Pericardium fibroblast (primary cell): ENCODE measurements at places on chromosomes 5 and 9. TPM values are rescaled to one million over a fixed set of nuclear protein-coding genes. Genes with fewer than 3 reads are reported as not detected.

PCDHGC5 gene
- 0.43 and 0.58 TPM in 2 replicates for total RNA-seq

IFNA14 gene
- not detected in 2 replicates for total RNA-seq

ELAVL2 gene
- total RNA-seq: 0.77 TPM in 1 of 2 replicates, not detected in the other

DBH gene
- not detected in 2 replicates for total RNA-seq

F2R gene
- 64.1 and 74.9 TPM in 2 replicates for total RNA-seq

TOR4A gene
- 4.6 and 15.5 TPM in 2 replicates for total RNA-seq

IL4 gene
- not detected in 2 replicates for total RNA-seq

ANKRD34B gene
- not detected in 2 replicates for total RNA-seq

C1QTNF2 gene
- total RNA-seq: 0.47 and 1.9 TPM in 2 replicates

MEIKIN gene
- total RNA-seq: not detected in 2 replicates

CDH6 gene
- 0.26 and 1.6 TPM in 2 replicates for total RNA-seq

SV2C gene
- not detected in 2 replicates for total RNA-seq

GRM6 gene
- not detected in 2 replicates for total RNA-seq

IL3 gene
- not detected in 2 replicates for total RNA-seq

PFN3 gene
- not detected in 2 replicates for total RNA-seq

ORM2 gene
- total RNA-seq: not detected in 2 replicates

NR2F1-AS1 gene
- total RNA-seq: 24.2 and 28.7 TPM in 2 replicates

HSD17B3 gene
- total RNA-seq: not detected in 2 replicates
